ENCODE measurements at places on chromosomes 4 and X.

- DNase-seq: no peak
These were observed 106.3 kb downstream of the LINC00632 start for GRCh38 chrX:140815868-140816267.

DNA sequence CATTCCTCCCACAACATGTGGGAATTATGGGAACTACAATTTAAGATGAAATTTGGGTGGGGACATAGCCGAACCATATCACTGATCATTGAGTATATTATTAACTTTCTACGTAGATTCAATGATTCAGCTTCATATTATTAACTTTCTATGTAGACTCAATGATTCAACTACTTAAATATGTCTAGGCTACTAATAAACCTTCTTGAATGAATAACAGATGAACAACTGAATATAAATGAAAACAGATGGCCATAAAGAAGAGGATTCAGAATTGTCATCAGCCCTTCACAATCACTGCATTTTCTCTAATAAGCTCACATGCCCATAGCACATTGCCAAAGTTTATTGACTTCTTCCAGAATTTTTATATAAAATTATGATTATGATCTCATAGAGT is 57.0 kb downstream of the CEP44 start:
- DNase-seq: no peak

- no peak for DNase-seq
These were observed 30.8 kb upstream of the C1GALT1C1 start for GRCh38 chrX:120660637-120661036.

DNA sequence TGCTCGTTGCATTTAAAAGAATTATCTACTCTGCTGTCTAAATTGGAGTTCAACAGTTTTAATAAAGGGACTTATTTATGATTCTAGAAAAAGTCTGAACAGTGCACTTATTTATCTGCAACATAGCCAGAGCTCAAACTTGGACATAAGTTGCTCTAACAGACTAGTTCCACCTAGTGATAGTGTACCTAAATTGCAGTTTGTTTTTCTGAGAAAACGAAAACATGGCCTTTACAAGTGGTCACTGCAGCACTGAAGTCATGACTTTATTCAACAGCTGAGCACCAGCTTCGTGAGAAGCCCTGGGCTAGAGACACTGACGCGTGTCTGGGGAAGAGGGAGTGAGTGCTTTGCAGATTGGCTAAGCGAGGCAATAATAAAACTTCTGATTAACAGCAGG is 77.3 kb upstream of the IGSF1 start:
- no peak for DNase-seq

DNA sequence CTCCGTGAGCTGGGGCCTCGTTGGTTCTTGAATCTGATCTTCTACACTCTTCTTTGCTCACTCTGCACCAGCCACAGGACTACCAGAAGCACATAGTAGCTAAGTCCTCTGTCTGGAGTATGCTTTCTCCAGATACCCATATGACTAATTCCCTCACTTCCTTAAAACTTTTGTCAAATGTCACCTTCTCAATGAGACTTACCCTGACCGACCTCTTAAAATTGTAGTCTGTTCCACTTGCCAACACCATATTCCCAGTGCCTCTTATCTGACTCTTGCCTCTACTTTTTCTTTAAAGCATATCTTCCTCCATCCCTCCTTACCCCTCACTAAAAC is 10.0 kb downstream of the PARM1 start:
- no peak for DNase-seq

All from activated CD4-positive, CD25-positive, alpha-beta regulatory T cell treated with anti-CD3 and anti-CD28 coated beads, Interleukin-2, amount 50 U/mL, for 72 hours (primary cell).